ENCODE measurements at places on chromosomes 11 and 22.

DNA sequence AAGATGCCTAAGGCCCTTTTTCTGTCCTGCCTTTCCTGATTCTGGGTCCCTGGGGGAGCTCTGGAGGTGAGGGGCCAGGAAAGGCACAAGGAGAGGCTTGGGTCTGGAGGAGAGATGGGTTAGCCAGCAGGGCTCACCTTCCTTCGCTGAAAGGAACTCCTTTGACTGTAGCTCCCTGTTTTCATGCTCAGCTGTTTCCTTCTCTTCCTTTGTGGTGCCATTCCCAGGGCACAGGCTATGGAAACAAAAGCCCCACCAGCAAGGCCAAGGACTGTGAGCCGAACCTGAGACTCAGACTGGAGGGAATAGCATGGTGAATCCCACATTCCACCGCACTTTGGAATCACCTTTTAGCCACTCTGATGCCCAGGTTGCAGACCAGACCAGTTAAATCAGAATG is 10.5 kb downstream of the SLC43A3 start:
- DNase-seq, result no peak

GRCh38 chr11:60867871-60868681 is 734 bp downstream of the ZP1 start:
- no peak for DNase-seq

GRCh38 chr11:110761991-110762390 is 49.8 kb upstream of the ARHGAP20 start:
- no peak for DNase-seq

GRCh38 chr11:17766590-17766989 is 32.0 kb downstream of the KCNC1 start:
- no peak for DNase-seq

DNA sequence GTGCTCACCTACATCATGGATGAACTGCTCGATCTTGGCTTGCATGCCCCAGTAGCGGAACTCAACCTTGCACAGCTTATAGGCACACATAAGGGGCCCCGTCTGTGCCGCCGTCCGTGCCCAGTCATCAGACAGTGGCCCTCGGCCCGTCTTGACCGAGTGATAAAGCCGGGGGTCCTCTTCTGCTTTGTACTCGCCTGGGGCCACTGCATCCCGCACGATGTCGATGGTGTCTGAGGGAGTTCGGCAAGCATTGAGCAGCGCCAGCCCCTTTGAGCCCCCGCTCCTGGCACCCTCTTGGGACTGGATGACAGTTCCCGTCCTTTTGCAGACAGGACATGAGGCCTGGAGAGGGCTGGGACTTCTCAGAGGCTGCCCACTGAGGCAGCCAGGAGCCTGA is 3.3 kb downstream of the PITPNM1 start:
- DNase-seq, result no peak

DNA sequence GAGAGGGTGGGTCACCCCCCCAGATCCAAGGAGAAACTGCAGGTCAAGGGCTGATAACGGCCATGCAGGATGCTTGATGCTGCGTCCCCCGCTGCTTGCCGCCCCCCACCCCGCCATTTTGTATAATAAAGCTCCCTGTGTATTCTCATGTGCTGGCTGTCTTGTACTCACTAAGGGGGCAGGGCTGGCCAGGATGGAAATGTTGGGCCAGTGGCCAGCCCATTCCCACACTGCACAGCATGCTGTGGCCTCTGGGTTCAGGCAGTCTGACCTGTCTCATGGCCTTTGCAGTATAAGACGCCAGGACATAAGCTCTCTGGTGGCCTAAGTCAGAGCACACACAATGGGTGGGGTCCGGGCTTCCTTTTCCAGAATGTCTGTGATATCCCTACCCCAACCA is 421 bp upstream of the PRR33 start:
- no peak for DNase-seq

DNA sequence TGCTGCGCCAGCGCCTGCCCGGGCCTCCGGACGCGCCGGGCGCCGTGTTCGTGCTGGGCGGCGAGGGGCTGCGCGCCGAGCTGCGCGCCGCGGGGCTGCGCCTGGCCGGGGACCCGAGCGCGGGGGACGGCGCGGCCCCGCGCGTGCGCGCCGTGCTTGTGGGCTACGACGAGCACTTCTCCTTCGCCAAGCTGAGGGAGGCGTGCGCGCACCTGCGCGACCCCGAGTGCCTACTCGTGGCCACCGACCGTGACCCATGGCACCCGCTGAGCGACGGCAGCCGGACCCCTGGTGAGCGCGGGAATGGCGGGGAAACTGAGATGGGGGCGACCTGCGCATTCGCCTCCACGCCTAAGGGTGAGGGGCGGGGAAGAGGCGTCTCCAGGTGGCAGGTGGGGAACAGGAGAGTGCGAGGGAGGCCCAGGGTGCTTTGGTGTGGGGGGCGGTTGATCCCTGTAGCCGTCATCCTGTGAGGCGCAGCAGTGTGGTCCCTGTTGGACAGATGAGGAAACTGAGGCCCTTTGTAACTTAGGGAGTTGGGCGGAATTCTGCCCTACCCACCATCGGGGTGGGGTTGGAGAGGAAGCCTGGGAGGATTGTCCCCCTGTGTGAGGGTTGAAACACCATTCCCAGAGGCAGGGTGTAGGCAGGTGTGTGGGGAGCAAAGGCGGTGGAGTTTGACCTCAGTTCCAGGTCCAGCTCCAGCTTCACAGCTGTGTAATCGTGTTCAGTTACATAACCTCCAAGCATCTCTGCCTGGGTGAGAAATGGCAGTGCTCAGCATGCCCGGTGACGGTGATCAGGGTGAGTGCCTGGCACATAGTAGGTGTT is 758 bp downstream of the PDXP start:
- DNase-seq, result no peak

GRCh38 chr11:93490996-93491618 is 52.1 kb downstream of the SMCO4 start:
- DNase-seq, result no peak

GRCh38 chr22:29313126-29313575 is 2.3 kb downstream of the RASL10A start:
- DNase-seq, result no peak

- DNase-seq, result no peak
These were observed 5.1 kb downstream of the PCNX3 start for GRCh38 chr11:65620666-65621065.

GRCh38 chr22:23626286-23626975 is 5.7 kb downstream of the DRICH1 start:
- DNase-seq, result no peak

- no peak for DNase-seq
These were observed 92.0 kb downstream of the TMPRSS5 start for GRCh38 chr11:113614097-113614496.

DNA sequence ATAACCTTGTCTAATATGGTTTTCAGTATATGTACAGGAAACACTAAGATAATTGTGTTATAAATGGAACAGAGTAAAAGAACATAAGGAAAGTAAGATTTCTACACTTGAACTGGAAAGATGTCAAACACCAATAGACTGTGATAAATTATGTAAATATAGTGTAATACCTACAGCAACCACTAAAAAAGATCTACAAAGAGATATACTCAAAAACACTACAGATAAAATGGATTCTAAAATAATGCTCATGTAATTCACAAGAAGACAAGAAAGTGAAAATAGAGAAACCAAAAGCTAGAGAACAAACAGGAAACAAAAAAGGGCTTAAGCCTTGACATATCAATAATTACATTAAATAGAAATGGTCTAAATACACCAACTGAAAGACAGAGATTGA is 30.9 kb downstream of the DEUP1 start:
- no peak for DNase-seq

DNA sequence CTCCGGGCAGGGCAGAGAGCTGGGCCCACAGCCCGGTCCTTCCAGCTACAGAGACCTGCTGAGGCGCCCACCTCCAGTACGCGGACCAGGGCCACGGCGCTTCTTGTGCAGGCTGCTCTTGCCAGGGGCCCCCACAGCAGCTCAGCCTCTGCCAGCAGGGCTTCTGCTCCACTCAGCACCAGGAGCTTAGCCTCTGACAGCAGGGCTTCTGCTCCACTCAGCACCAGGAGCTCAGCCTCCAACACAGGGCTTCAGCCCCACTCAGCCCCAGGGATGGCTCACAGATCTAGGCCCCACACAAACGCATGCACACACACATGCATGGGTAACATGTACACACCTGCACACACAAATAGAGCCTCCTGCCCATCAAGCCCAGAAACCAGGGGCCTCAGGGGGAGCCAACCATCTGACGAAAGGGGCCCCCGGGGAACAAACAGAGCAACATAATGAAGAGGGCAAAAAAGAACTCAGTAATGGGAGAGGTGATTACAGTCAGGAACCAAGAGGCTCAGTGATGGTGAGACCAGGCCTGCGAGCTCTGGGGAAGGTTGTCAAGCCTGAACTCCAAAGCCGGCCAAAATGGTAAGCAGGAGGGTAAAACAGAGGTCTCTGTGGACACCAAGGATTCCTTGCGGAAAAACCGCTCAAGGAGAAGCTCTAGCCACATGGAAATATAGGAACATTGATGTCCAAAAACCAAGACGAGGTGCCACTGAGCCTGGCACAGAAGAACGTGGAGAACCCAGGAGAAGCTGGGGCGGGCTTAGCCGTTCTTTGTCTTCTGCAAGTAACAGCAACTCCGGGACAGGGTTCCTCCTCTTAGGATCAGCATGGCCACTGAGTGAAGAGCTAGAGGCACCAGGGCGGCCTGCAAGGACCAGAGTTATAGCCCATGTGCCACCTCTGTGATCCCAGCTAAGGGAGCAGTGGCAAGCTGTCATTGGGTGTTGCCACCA is 46.5 kb downstream of the GNB1L start:
- DNase-seq, result no peak

GRCh38 chr22:41561788-41562187 is 978 bp downstream of the CSDC2 start:
- DNase-seq, result no peak

DNA sequence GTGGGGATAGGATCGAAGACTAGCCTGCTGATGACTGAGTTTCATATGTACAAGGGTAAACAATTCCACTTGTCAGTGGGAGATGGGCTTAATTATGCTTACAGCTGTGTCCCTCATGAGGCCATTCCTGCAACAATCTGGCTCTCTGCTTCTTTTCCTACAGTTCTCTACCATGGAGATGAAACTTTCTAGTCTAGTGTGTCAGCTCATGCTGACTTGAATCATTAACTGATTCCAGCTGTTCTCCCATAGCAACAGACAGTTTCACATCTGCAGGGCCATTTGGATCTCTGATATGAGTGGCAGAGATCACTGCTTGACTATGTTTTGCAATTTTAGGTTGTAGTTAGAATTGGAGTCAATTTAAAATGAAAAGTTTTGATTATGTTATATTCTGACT is 1251.7 kb upstream of the RAG2 start:
- no peak for DNase-seq

GRCh38 chr11:133697603-133698180 is 147.6 kb downstream of the SPATA19 start:
- DNase-seq, result no peak

DNA sequence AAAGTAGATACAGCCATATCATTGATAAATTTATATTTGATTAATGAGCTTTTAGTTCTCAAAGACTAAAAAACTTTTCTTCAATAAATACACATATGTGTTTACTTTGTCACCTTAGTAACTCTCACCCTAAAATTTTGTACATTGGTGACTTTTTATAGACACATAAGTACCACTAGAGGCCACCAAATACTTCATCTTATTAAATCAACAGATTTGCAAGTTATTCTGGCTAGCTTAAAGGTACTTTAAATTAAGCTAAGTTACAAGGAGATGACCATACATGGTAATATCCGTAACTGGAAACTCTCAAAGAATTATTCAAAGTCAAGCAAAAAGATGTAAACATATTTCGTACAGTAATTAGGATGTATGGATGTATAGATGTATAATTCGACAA is 112.2 kb downstream of the SBF2 start:
- no peak for DNase-seq

- DNase-seq, result no peak
These were observed 203.4 kb downstream of the KIF18A start for GRCh38 chr11:27904358-27905055.

GRCh38 chr11:102197670-102198139 is 87.5 kb downstream of the YAP1 start:
- DNase-seq, result no peak

DNA sequence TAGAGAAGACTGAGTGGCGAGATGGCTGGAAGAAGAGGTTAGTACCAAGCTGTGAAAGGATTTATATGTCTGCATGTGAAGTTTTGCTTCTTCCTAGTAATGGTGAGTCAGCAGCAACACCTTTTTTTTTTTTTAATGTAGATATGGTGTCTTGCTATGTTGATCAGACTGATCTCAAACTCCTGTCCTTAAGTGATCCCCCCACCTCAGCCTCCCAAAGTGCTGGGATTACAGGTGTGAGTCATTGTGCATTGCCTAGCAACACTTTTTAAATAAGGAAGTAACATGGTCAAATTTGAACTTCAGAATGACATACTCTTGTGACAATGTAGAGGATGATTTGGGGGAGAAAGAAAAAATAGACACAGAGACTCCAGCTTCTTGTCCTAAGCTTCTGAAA is 6.5 kb upstream of the CSTPP1 start:
- peak; percentile 50 for DNase-seq

DNA sequence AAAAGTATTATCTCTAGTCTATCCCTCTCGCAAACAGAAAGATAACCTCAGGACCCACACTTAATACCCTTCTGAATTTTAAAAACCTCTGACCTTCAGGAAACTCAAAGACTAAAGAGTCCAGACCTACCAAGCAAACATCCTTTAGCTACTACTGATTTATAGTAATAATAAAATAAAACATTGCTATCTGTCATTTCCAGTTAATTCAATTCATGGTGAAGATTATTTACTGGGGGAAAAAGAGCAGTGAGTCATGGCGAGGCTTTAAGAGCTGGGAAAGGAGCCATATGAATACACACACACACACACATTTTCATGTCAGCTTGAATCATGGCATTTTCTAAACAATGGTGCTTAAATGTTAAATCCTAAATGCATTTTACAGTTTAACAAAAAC is 87.1 kb downstream of the FAM76B start:
- DNase-seq, result peak; percentile 27

GRCh38 chr22:28034760-28035401 is 115.8 kb upstream of the PITPNB start:
- DNase-seq, result no peak

- DNase-seq, result peak; percentile 20
These were observed 14.5 kb downstream of the RGL4 start for GRCh38 chr22:23705358-23705757.

DNA sequence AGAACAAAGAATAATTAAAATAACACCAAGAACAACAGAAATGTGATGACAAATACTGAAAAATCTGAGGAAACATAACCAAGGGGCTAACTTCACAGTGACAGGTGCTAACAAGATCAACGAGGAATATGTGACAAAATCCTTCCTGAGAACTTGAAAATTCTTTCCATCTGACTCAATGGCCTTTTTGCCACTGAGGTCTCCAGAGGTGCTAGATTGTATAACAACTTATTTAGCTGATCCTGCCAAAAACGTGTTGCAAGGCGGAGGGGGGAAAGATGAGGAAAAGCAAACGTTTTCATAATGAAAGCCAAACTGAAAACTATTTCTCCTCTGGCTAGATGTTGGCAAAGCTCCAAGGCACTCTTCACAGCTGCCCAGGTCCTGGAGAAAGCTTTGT is 364.5 kb downstream of the NTM start:
- no peak for DNase-seq
